Stimulated activated CD4-positive, alpha-beta T cell treated with anti-CD3 and anti-CD28 coated beads, Interleukin-15, amount 100 ng/mL, for 1 hour (primary cell): ENCODE measurements at places on chromosomes 16 and 17.

DNA sequence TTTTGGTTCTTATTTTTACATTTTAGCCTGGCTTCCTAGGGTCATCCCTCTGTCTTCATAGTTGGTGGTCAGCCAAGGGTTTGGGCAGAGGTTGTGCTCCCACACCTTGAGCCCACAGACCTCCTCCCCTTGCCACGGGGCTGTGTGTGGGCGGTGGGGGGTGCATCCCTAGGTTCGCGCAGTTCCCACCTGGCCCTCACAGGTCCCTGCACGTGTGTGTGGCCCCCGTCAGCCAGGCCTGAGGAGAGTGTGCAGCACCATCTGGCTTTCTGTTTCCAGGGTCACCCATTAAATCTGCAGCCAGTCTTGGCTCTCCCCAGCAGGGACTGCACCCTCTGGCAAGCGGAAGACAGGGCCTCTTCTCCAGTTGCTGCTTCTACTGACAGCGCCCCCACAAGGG is 13.6 kb upstream of the OGFOD3 start:
- no peak for DNase-seq

- no peak for DNase-seq
Observed at GRCh38 chr17:69764146-69764545, 310.9 kb upstream of the KCNJ16 start.

- no peak for DNase-seq
Observed at GRCh38 chr16:46916980-46917379, 32.8 kb downstream of the GPT2 start.

DNA sequence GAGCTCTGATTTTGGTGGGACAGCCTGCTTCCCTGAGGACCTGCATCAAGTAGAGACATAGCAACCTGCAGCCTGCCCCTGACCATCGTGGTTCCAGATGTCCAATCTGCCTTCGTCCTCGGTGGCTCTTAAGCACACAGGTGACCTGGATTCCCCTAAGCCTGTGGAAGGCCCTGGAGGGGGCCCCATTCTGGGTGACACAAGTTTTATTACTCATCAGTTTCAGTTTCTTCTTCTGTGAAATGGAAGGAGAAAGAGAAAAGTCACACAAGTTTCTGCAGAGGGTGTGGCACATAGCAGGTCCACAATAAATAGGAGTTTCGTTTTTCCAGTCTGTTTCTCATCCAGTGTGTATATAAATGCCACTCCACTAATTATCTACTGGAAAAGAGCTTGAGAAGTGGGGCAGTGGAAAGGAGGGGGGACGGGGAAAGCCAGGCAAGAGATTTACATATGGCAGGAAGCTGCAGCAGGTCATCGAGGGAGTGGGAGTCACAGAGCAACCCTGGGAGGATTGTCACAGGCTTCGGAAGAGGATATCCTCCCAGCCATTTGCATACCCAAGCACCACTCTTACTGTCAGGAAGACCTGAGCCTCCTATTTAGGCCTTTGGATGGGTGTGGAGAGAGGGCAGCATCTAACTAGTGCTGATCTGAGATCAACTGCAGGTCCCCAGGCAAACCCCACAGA is 10.0 kb upstream of the NOS2 start:
- no peak for DNase-seq

GRCh38 chr17:21376081-21376758 is at the start of gene KCNJ12:
KCNJ12 (plus strand) TSS chr17:21376357; CDS start chr17:21415343, 38,986 bp downstream.
- DNase-seq, result no peak

GRCh38 chr16:64657316-64658011 is 464.4 kb downstream of the CDH11 start:
- no peak for DNase-seq

GRCh38 chr16:80366023-80366422 is 174.8 kb upstream of the DYNLRB2 start:
- no peak for DNase-seq

DNA sequence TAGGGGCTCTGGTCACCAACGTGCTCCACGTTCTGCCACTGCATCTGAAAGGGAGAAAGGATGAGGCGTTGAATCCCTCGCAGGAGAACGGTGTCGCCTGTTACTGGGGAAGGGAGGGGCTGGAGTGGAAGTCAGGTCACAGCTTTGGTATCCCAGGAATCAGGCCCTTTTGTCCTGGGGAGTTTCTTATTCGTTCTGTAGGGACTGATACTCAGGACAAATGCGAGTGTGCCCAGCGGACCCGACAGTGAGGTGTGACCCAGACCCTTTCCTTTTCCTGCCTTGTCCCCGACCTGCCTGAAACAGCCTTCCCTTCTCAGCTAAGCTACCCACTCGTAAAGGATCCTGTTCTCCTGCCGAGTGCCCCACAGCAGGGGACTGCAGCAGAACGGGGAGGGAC is 177.5 kb downstream of the VPS53 start:
- no peak for DNase-seq

DNA sequence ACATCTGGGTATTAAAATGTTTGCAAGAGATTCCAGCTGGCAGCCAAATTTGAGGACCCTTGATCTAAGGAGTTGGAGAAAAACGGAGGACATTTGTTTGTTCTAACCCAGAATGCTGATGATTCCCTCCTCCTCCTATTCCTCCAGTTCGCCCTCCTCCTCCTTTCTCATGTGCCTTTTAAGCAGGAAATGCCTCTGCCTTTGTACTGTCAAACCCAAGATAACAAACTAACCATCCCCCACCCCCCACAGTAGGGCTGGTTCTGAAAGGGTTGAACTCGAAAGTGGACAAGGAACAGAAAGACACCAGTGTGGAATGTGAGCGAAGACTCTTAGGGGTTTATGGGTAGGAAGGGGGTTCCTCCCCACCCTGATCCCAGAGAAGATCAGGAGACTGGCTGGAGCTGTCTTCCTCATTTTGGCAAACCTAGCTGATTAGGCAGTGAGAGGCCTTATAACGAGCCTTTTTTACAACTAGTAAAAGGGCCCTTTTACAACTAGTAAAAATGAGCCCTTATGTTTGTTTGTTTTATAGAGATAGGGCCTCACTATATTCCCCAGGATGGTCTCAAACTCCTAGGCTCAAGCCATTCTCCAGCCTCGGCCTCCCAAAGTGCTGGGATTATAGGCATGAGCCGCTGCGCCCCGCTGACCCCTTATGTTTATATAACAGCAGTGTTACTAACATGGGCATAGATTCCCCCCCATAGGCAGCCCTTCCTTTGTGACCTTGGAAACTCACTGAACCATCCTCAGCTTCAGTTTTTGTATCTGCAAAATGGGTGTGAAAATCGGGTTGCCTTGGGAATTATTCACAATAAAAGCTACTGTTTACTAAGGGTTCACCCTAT is 975 bp downstream of the CHD9 start:
- DNase-seq, result no peak

DNA sequence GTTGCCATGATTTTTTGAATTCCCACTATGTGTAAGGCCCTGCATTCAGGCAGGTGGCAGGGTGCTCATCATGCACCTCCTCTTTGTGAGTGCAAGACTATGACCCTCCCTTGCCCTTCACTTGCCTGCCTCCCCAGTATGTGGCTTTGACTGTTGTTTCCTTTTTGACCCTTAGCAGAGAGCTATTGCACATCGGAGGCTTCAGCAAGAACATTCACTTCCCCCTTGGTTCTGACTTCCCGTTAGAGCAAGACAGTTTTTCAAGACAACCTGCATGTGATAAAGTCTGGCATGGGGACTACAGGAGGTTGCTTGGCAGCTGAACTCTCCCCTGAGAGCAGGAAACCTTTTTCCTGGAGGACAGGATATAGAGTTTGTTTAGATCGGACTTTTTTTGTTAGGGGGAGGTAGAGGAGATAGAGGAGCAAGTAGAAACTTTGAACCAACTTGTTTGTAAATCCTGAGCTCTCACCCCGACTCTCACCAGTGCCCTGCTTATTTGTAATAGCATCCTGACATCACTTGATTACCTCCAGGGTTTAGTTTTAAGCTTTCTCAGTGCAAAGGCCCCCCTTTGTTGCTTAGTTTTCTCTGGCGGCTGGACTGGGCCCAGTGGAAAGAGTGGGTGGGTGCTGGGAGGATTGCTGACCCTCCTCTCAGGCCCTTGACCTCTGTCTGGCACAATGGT is 34.3 kb downstream of the LIMD2 start:
- DNase-seq, result no peak

GRCh38 chr17:80068301-80069222 is 32.1 kb downstream of the CCDC40 start:
- no peak for DNase-seq

GRCh38 chr16:6576113-6576512 is 756.5 kb upstream of the RBFOX1 start:
- no peak for DNase-seq

- no peak for DNase-seq
Observed at GRCh38 chr16:57166951-57167350, 18.9 kb downstream of the PSME3IP1 start.

DNA sequence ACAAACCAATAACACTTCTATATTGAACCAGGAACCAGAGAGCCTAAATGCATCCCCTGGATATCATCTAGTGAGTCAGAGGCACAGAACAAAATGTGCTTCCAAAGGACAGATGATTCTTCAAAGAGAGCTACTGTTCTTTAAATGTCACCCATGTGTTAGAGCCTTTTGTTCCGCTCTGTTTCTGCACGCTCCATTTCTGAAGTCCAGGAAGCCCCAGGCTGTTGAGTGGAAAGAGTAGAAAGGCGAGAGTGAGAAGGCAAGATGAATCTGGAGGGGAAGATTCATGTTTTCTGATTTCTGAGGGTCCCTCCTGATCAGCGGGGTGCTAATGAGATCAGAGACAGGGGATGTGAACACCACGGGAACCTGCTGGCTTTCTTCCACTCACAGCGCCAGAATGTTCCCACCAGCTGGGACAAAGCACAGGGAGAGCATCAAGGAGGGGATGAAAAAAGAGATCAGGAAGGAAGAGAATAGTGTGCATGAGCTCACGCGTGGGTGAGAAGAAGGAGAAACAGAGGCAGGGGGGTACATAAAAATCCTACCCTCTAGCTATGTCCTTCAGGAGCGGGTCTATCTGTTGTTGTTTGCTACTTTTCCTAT is 559.9 kb upstream of the HSBP1 start:
- no peak for DNase-seq

- DNase-seq, result no peak
Observed at GRCh38 chr17:41592601-41593305, 6.1 kb upstream of the KRT14 start.

- no peak for DNase-seq
Observed at GRCh38 chr16:54026456-54026855, 260.1 kb downstream of the IRX3 start.

DNA sequence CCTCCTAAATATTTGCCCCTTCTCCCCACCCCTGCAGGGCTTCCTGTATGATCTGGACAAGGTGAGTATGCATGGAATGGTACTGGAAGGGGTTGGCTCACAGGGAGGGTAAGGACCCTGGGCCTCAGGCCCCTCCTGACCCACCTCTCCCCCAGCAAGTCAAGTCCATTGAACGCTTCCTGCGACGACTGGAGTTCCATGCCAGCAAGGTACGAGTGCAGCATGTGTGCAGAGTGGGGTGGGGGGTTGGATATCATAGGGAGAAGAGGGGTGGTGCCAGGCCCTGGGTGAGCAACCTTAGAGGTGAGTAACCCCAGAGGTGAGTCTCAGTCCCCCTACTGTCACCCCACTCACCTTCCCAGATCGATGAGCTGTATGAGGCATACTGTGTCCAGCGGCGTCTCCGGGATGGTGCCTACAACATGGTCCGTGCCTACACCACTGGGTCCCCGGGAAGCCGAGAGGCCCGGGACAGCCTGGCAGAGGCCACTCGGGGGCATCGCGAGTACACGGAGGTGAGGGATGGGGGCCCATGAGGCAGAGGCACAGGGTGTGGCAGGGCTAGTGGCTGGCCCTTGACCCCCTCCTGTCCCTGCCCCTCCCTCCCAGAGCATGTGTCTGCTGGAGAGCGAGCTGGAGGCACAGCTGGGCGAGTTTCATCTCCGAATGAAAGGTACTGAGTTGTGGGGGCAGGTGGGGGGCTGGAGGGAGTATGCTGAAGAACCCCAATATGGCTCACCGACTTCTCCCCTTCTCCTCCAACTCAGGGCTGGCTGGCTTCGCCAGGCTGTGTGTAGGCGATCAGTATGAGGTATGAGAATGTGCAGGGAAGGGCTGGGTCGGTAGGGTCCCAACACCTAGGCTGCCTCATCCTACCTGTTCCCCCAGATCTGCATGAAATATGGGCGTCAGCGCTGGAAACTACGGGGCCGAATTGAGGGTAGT is 11.3 kb downstream of the RIPOR1 start:
- no peak for DNase-seq

DNA sequence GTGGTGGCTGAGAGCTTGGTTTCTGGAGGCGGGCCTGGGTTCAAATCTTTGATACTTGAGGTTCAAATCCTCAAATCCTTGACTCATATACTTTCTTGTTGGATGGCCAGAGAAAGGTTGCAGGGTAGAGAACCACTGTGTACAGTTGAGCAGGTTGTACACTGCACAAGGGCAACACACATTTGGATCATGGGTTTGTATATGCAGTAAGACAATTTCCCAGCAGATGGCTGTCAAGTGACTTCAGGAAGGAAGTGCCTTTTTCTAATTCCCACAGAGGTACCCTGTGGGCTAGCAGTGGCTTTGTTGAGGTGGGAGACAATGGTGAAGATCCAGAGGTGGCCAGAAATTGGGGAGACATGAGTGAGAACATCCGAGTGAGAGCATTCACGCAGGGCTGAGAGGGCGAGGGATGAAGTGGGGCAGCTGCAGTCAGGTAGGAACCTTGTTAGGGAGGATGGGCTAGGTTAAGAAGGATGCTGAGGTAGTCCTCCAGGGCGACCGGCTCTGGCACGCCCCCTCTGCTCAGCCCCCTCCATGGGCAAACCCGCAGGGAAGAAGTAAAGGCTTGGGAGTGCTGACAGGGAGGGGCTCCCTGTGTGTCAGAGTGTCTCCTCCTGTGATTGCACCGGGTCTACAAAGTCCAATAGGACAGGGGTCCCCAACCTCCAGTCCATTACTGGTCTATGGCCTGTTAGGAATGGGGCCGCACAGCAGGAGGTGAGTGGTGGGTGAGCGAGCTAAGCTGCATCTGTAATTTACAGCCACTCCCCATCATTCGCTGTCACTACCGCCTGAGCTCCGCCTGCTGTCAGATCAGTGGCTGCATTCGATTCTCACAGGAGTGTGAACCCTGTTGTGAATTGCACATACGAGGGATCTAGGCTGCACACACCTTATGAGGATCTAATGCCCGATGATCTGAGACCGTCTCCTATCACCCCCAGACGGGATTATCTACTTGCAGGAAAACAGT is 2.7 kb downstream of the C16orf89 start:
- DNase-seq, result no peak

DNA sequence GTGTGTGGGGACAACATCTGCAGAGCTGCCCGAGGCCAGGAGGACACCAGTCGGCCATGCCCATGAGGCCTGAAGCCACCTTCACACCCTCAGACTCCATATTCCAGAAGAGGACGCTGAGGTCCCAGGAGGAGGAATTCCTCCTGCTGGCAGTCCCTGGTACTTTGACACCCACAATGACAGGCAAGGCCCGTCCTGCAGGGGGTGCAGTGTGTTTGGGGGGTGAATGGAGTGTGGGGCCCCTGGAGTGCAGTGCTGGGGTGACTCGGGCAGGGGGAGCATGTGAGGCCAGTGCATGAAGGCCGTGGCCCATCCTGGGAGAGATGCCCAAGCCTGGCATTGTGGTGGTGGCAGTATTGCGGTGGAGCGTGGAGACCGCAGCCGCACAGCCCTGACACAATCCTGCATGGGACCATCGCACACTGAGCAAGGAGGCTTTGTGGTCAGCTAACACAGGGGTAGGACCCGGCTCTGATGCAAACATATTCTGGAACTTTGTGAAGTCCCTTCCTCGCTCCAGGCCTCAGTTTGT is 52.2 kb downstream of the ZDHHC7 start:
- DNase-seq, result no peak

GRCh38 chr17:45225964-45226530 is 4.4 kb downstream of the FMNL1 start:
- peak; percentile 87 for DNase-seq

GRCh38 chr17:50359005-50359699 is 13.2 kb downstream of the XYLT2 start:
- no peak for DNase-seq
